ENCODE measurements at places on chromosomes 2 and 18. TPM values are rescaled to one million over a fixed set of nuclear protein-coding genes. Genes with fewer than 3 reads are reported as not detected.

GRCh38 chr18:29418136-29418535, 1241.2 kb upstream of the CDH2 start:
- no peak for DNase-seq

DNA sequence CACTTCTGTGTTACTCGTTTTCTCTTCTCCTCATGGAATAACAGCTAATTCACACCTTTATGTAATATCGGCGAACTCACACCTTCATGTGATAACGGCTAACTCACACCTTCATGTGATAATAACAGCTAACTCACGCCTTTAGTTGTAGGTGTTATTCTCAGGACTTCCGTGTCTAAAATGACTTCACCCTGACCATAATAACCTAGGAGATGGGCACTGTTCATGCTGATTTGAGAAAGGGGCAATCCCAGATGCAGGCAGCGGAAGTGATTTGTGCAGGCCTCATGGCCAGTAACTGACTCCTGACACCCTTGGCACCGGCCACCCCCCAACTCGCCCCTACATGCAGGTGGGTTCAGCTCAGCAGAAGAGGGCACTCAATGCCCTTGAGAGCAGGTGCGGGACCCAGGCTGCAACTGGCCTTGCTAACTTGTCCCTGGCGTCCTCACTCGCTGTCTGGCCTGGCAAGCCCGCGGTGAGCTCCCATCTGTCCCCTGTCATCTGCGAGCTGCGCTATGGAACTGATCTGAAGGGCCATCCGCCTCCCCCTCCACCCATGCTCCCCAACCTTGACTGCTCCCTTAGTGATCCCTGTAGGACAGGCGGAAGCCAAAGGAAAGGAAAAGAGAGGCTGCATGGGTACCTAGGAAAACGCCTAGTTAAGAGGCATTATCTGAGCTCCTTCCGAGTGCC, 42.6 kb upstream of the MTCL1 start:
- DNase-seq = no peak

- DNase-seq = no peak
Measured at GRCh38 chr2:236774171-236774570, 204.5 kb downstream of the ACKR3 start.

DNA sequence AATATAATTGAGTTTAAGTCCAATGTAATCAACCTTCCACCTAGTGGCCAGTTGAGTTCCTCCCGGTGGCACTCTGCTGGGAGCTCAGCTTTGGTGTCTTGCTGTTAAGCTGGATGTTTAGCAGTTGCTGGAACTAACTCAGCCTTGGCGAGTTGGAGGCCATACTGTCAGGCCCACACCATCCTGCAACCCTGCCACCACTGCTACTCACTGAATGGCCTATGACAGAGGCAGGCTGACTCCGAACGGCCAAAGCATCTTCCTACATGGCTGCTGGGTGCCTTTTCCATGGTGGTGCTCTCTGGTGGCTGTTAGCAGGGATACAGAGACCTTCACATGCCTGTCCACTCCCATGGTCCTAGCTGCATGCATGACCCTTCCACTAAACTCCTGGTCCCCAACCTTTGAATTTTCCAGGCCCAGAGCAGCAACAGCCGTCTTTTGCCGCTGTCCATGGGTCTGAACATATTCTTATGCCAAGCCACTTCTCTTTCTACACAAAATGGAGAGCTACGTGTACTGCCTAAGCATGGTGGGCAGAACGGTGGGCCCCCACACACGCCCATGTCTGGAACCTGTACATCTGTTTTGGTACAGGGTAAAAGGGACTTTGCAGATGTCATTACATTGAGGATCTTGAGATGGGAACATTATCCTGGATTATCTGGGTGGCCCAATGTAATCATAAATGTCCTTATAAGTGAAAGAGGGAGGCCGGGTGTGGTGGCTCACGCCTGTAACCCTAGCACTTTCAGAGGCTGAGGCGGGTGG, 15.0 kb upstream of the TRAF3IP1 start:
- DNase-seq = no peak

DNA sequence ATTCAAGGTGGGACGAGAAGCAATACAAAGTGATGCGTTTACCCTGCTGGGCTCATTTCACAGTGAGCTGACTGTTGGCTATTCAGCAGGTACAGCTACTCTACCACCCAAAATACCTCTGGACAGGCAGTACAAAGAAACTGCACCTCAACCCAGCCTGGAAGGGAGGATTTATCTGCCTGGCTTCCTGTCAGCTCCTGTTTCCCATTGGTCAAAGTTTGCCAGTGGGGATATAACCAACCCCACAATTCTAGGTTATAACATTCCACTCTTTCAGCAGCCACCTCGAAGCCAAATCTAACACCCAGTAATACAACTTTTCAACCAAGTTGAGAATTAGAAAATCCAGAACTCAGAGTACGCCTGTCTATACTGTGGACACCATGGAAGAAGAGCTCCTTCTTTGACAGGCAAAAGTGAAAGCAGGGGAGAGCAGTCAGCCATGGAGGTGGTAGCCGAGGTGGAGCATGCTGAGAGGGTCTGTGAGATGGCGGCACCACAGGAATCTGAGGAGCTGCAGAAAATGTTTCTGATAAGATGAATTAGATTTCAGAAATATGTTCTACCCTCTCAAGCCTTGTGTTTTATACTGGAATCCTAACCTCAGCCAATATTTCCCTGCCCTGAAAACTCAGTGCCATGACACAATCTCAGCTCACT, 10.8 kb downstream of the DUSP19 start:
- DNase-seq = no peak

DNA sequence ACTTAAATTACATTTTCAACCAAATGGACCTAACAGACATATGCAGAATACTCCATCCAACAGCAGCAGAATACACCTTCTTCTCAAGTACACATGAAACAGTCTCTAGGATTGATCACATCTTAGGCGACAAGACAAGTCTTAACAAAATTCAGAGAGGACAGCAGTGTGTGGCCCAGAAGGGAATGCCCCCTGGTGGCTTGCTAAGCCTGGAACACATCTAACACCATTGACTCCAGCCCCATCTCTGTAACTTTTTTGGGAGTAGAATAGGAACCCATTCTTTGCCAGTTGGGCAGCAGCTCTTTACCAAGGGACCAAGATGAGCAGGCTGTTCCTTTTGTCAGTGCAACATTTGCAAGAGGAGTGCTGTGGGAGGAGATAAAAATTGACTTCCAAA, 249.9 kb downstream of the PLCL1 start:
- no peak for DNase-seq

- no peak for DNase-seq
Measured at GRCh38 chr2:96449637-96450036, 55.5 kb downstream of the NEURL3 start.

DNA sequence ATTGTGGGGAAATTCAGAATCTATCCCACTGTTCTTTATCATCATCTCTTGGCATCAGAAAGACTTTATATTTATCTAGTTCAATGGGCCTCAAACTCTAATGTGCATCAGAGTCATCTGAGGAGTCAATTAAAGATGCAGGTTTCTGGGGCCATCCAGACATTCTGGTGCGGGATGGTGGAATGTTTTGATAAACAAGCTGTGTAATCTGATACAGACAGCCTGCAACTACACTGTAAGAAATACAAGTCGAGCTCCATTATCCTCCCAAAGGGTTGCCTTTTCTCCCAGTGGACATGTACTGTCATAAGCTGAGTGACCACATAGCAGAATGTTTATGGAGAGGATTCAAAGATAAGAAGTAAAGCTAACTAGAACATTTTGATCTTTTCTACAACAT, 515.3 kb upstream of the DCC start:
- no peak for DNase-seq

- DNase-seq = no peak
Measured at GRCh38 chr2:68721482-68722101, 13.0 kb upstream of the ARHGAP25 start.

GRCh38 chr2:201786471-201786870, 5.7 kb upstream of the ALS2 start:
- no peak for DNase-seq

DNA sequence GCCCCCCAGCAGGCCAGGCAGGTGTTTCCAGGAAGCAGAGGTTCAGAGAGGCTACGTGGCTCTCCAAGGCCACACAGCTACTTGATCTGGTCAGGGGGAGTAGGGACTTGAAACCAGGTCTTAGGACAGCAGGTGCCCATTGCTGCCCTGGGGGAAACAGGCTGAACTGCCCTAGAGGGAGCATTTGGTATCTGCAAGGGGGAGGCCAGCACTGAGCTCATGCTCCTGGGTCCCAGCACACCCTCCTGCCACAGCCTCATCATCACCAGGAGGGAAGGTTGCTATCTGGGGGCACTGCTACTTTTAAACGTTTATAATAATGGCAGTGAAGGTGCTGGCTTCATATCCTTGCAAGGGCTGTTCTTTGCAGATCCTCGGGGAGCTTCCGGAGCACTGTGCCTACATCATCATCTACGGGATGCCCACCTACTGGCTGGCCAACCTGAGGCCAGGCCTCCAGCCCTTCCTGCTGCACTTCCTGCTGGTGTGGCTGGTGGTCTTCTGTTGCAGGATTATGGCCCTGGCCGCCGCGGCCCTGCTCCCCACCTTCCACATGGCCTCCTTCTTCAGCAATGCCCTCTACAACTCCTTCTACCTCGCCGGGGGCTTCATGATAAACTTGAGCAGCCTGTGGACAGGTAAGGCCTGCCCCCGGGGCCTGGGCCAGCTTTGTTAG, 36.1 kb downstream of the ABCG8 start:
- no peak for DNase-seq

DNA sequence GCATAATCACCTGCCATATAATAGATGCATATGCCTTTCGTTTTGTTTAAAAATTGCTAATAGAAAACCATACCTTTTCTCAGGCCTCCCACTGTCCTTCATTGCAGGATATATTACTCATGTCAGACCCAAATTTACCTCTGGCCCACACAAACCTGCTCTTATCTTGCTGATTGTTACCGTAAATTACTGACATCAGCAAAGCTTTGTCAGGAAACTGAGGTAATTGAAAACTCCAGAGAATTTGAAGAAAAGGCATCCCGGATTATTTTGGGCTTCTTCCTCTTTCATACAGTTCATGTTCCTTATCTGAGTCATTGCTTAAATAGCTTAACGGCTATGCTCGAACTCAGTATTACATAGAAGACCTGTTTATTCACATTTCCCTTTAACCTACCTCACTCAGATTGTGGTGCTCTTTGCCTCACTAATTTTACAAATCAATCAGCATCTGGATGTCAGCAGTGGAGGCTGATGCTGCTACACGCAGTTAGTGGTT, 145.7 kb downstream of the ZEB2 start:
- DNase-seq = no peak

GRCh38 chr2:140604096-140604495, 1526.7 kb downstream of the LRP1B start:
- no peak for DNase-seq

DNA sequence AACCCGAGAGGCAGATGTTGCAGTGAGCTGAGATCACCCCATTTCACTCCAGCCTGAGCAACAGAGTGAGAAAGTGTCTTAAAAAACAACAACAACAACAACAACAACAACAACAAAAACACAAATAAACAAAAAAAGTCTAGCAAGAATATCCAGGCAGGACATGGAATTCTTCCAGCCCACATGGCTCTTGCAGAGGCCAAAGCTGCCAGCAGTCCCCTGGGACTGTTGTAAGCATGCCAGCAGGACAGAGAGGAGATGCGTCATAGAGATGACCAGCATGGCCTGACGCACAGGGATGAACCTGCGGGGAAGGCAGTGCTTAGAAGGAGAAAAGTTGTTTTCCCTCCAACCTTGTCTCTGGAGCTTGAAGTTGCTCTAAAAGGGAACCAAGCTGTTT, 182.3 kb upstream of the PGAP1 start:
- peak; percentile 82 for DNase-seq

GRCh38 chr2:161039071-161039470, 121.2 kb upstream of the TANK start:
- DNase-seq = no peak

GRCh38 chr2:221572821-221573429, 821 bp upstream of the EPHA4 start:
- no peak for DNase-seq

- no peak for DNase-seq
Measured at GRCh38 chr2:74768401-74768914, 65.5 kb upstream of the HK2 start.

DNA sequence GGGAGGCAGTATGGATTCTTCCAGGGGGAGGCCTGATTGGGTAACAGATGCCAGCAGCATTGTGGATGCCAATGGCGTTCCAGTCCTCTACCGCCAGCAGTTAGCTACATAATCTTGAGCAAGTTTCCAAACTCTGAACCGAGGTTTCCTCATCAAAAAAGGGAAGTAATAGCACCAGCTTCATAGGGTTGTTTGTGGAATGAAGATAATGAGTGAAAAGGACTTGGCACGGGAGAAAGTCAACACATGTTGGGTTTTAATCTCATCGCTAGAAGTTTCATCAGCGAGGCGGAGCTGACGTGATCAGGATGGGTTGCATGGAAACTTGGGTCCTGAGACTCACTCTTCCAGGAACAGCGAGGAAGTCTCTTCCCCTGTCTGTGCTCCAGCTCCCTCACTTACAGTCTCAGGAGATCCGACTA, 266.7 kb downstream of the SH3BP4 start:
- no peak for DNase-seq

DNA sequence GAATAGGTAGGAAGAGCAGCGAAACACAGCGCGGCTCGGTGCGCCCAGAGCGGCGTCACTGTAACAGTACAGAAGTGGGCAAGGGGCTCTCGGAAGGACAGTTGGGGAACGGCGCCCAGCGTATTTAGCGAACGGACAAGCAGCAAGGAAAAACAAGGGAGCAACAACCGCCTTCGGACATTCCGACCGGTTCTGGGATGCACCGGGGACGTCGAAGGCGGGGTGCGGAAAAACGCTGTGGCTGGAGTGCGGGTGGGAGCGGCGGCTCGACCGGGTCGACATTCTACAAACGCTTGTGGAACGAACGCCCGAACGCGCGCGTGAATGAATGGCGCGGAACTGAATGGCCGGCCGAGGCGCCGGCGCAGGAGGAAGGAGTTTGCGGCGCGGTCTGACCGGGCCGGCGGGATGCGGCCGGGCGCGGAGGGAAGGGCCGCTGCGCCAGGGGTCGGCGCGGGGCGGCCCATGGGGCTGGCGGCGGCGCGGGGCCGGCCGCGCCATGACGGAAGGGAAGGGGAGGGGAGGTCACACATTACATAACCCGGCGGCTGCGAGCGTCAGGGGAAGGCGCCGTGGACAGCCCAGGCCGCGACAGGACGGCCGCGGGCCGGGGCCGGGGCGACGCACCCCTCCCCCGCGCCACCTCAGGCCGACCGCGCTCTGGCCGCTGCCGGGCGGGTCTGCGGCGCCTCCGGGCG, 605 bp downstream of the REV1 start:
- peak; percentile 85 for DNase-seq

SAG gene
- total RNA-seq = not detected

TRPM8 gene
- total RNA-seq = 0.73 TPM

CCNYL1 gene
- 12.0 TPM for total RNA-seq

REG1B gene
- total RNA-seq = not detected

CDK15 gene
- total RNA-seq = 0.22 TPM

RBKS gene
- 3.9 TPM for total RNA-seq

STPG4 gene
- total RNA-seq = not detected

HRH4 gene
- total RNA-seq = 0.08 TPM

PID1 gene
- 4.3 TPM for total RNA-seq

DCC gene
- total RNA-seq = not detected

RTP5 gene
- total RNA-seq = 0.08 TPM

SPHKAP gene
- 61.2 TPM for total RNA-seq

All from cardiac septum (tissue), 1 donor.